NCI-H510A treated with DMSO at 0.1 percent for 48 hours (cell line): ENCODE measurements at places on chromosomes 2 and 18.

- no peak for DNase-seq
Observed at GRCh38 chr2:156343096-156343939, 10.8 kb upstream of the NR4A2 start.

GRCh38 chr2:37301408-37301807, 23.2 kb downstream of the PRKD3 start:
- no peak for DNase-seq

DNA sequence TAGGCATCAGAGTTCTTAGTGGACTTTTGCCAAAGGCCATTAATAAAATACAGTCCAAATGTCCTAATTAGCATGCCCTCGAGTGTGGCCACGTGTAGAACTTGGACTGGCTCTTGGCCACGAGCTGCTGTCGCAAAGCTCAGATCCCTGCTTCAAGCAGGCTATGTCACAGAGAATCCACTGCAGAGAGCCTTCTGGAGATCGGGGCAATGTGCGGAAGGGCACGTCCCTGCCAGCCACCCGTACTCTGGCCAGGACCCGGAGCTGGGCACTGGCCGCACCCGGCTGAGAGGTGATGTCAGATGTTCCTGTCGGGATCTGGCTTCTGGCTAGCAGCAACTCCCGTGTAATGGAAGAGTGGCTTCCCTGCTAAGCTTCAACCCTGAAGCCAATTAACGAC, 432.7 kb upstream of the ID2 start:
- no peak for DNase-seq

GRCh38 chr2:133480707-133481429, 87.4 kb downstream of the NCKAP5 start:
- DNase-seq: no peak

DNA sequence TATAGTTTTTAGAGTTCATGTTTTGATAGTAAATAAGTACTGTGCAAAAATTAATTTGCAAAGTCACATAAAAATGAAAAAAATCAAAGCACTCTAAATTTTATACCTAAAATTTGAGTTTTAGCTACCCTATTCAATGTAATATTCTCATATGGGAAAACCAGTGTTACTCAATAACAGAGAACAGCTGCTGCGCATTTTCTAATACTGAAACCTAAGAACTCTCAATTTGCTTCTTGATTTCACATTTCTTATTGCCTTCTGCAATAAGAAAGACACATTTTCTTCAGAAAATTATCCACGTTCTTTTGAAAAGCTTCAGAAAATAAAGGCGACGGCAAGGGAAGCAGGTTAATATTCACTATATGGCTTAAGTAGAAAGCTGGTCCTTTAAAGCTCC, 199.1 kb upstream of the CCDC150 start:
- DNase-seq: no peak

GRCh38 chr2:12451726-12452125, 265.0 kb upstream of the TRIB2 start:
- no peak for DNase-seq

DNA sequence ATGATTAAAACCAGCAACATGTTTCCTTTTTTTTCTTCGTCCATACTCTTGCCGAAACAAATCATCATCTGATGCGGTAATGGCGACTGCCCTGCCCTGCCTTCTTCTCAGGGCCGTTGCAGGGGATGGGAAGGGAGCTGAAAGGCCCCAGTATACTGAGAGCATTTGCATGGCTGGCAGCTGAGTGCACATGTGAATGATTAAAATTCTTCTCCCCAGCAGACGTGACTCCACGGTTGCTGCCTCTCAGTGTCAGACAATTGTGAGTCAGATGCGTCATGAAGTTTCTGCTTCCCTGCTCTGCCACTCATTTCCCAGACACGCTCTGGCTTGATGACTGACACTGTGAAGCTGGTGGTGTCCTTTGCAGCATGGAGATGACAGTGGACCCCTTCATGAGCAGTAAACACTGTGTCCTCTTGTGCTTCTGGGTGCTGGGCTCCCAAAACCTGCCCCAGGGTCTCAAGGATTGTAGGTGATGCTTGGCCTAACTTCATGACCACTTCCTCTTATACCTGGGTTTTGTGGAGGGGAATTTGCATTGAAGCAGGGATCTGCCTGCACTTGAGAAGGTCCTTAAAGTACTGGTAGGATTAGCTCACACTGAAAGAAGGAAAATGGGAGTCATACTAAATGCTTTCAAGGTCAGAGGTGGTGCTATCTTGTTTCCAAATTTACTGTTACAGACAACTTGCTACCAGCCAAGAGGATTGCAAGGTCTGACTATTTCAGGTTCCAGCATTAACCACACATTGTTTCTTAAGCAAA, 222.5 kb upstream of the COPS8 start:
- DNase-seq: no peak

GRCh38 chr2:166612214-166612613, 118.2 kb upstream of the SCN7A start:
- no peak for DNase-seq

GRCh38 chr2:134337631-134338030, 83.8 kb downstream of the MGAT5 start:
- DNase-seq: no peak

DNA sequence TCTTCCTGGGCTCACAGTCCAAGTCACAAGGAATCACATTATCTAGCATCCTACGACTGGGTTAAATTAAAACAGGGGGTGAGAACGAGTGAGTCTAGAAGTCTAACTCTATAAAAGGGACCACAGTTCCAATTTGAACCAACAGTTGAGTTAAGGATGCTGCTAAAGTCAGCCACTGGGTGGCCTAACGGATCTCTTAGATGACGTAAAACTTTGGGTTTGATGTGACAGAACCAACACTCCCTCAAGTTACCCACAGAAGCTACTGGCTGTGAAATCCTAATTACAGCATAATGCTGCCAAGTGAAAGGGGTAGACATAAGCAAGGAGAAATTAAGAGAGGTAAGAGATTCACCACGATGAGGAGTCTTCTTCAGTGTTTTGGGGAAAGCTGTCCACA, 32.7 kb upstream of the RUFY4 start:
- DNase-seq: no peak

GRCh38 chr2:38215993-38216392, 140.0 kb upstream of the CYP1B1 start:
- DNase-seq: no peak

DNA sequence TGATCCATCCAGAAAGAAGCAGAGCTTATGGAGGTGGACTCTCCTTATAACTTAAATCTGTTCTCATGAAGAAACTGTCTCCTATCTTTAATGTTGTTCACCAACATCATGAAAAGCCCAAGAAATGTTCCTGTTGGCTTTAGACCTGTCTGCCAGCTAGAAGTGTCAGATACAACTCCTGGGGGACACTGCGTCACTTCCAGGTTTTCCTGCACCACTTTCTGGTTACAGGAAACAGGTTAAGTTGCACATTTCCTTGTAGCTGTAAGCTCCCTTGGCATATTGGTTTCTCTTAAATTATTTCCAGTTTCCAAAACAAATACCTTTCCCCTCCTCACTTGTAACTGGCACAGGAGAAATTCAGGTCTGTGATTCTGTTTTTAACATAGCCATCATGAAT, 2.9 kb downstream of the CEP68 start:
- DNase-seq: no peak

DNA sequence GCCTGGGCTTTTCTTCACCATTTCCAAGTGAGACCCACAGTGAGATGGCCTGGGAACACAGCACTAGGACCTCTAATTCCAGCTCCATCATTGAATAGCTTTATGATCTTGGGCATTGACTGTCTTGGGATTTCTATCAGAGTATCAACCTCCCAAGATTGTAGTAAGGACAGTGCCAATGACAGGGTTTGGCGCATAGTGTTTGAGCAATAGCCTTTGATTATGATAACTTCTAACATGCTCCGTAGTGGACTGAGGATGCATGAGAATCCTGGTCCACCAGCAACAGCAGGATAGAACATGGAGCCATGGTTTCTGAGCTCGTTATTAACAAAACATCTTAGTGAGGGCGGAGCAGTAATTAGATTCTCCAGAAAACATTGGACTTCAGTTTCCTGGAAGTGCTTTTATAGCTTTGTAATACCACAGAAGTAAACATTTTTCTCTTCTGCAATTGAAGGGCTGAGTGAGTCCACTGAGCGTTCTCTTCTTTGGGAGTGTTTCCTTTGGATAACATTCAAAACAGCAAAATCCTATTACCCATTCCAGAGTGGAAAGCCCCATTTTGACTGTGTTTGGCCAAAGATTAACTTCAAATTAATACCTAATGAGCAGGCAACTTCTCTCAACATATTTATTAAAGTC, 63.7 kb downstream of the IL1R2 start:
- no peak for DNase-seq

GRCh38 chr2:182827182-182827879, 39.1 kb downstream of the FRZB start:
- DNase-seq: no peak

DNA sequence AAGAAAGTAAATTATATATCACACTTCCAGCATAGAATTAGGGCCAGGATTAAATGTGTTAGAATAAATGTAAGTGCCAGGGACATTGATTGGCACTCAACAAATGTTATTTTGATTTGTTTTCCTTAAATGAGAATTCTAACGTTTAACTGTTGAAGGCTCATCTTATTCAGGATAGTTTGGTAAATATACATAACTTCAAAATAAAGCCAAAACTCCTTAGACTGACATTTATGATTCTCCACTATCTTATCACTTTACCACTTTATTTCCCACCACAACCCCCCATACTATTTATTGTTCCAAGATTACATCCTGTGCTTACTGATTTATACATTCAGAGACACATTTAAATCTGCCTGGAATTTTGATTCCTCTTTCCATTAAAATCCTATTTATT, 769.5 kb upstream of the CDH2 start:
- DNase-seq: no peak

DNA sequence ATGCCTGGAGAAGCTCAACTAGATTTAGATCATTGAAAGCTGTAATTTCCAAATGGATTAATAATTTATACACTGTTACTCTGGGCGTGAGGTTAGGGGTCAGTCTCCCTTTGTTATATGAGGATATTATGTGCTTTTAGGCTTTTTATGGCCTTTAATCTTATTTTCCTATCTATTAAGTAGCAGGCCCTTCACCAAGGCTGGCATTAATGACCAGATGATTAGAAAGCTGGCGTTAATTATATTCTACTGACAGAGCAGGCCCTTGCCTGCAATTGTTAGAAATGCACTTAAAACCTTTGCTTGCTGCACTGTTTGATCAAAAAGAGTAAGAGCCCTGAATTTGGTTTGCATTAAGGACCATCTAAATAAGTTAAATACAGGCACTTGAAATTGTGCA, 75.3 kb downstream of the EPAS1 start:
- DNase-seq: no peak

DNA sequence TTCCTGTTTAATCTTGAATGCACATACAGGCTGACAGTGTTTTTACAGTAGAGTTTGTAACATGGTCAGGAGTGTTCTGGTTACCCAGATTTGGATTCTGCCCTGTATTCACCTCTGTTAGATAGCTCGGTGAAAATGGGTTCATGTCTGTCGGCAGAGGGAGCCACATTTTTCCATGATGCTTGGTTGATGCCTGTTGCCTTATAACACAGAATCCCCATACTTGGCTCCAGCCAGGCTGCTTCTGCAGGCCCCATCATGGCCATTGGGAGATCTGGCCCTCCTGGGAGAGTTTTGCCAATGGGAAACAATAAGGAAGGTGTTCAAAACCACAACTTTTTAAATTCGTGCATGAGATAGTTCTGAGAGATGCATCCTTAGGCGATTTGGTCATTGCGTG, 78.1 kb downstream of the WDSUB1 start:
- no peak for DNase-seq

GRCh38 chr2:96831679-96832078, 12.1 kb downstream of the ANKRD23 start:
- no peak for DNase-seq

DNA sequence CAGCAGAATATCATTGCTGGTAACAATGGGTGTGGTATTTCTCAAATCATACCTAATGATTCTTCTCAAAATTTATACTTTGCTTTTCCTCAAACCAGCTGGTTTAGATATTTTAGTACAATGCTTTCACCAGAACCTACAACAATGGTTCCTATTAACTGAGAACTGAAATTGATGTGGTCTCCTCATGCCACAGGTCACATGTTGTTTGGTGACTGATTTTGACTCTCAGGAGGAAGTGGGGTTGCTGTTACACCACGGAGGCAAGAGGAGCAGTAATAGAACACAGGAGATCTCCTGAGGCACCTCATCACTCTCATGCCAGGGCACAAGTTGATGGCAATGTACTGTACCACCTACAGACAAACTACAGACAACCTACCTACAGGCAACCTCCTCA, 3.0 kb upstream of the CEP68 start:
- DNase-seq: no peak

DNA sequence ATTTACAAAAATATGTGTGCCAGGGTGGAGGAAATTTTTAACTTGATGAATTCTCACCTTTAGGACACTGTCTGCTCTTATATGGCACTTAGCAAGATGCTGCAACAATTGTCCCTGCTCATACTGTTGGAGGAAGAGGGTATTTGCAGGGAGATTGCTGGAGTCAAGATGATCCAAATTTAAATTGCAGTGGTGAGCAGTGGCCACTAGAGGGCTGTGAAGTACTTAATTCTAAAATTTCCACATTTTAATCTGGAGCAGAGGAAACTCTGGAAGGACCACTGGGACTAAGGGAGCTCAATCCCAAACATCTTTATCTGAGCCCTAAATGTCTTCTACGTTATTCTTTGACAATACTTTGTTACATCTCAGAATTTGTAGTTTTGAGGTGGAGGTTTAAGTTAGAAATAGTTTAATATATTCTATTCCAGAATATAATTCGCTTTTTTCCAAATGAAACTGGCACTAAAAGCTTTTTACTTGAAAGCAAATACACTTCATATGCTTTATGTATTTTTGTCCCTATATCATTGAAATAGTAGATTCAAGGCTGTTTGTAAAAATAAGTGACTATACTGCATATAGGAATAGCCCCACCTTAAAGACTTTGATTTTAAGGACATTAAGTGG, 33.0 kb upstream of the PTH2R start:
- DNase-seq: peak; percentile 61

GRCh38 chr2:207041786-207042554, 102.7 kb downstream of the CPO start:
- no peak for DNase-seq

GRCh38 chr18:63192885-63193349, 126.7 kb downstream of the BCL2 start:
- no peak for DNase-seq

- DNase-seq: no peak
Observed at GRCh38 chr2:68032702-68033101, 30.1 kb downstream of the C1D start.

- no peak for DNase-seq
Observed at GRCh38 chr2:217694291-217694690, 308.5 kb downstream of the TNS1 start.

- DNase-seq: no peak
Observed at GRCh38 chr2:112836695-112837117, at the start of gene IL1B. IL1B (minus strand) TSS chr2:112836779; CDS start chr2:112836229, 550 bp downstream.

DNA sequence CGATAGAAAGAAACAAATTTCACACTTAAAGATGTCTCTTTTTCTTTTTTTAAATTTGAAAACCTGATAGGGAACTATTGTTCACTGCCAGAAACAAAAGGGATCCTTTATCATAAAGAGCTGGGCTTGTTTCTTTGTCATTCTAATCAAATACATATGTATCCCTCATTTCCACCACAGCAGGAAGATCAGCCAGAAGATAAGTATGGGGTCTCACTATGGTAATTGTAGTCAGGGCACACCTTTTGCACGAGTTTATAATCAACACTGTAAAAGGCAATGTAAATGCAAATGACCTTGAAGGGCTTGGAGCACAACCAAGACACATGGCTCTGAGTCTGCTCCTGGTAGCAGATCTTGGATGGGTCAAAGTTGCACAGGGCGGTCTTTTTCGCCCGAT, 109.5 kb downstream of the NXPH2 start:
- DNase-seq: no peak
